ENCODE measurements at places on chromosomes 7 and 10.

DNA sequence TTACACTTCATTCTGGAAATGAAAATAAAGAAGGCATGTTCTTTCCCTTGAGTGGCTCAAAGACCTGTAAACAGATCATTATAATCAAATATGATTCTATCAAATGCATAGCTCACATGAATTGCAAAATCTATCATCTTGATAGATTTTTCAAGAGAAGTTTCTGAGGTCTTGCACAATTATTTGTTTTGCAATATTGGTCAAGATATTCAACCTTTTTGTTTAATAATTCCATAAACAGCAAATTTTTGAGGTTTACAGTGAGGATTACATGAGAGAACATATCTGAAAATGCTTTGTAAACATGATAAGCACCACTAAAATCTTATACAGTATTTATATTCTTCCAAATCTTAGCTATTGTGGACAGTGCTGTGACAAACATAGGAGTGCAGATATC, 160.8 kb downstream of the HDAC9 start:
- DNase-seq, result no peak

DNA sequence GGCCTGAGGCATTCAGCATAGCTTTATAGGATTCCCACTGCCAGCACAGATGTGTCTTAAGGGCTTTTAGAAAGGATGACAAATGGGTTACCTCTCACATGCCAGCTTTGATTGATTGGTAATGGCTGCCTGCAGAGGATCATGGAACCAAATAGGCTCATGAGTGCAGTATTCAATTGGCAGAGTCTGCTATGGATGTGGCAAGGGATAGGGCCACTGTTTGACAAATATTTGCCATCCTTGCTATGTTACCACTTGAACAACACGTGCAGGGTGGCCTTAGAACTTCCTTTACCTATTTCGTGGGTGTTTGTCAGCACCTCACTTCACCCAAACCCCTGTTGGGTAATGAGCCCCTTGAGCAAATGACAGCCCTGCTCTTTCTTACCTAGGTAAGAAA, 139.2 kb downstream of the C10orf105 start:
- no peak for DNase-seq

DNA sequence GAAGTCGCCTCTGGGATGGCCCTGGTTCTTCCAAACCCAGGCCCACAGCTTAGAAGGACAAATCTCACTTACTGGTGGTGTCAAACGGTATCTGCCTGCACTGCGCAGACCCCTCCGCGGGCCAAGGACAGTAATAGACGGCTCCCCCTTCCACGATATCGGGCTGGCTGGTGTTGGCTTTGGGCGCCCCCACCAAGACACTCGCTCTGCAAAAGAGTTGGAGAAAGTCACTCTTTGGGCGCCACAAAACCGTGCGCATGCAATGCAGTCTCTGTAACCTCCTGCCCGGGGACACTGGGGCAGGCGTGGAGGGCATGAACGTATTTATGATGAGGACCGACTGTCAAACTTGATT, 1.1 kb downstream of the ITGA8 start:
- DNase-seq, result no peak

GRCh38 chr7:43600056-43600455, 17.1 kb downstream of the STK17A start:
- no peak for DNase-seq

DNA sequence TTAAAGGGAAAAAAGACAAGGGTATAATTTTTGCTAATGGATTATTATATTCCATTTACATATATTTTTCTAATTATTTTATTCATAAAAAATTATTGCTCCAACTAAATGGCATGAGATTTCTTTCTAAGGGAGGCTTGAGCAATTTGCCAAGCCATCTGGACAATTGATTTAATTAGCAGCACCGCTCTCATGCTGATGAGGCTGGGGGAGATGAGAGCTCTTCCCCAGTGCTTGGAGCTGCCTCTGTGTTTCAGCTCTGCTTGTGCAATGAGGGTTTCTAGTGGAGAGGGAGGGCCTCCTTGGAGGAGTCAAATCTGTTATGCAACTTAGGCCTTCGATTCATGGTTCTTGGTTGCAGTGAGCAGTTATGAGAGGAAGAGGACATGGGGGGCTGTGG, 574.3 kb downstream of the TCERG1L start:
- DNase-seq, result no peak

- no peak for DNase-seq
Observed at GRCh38 chr10:70462349-70462984, 16.1 kb upstream of the PALD1 start.

DNA sequence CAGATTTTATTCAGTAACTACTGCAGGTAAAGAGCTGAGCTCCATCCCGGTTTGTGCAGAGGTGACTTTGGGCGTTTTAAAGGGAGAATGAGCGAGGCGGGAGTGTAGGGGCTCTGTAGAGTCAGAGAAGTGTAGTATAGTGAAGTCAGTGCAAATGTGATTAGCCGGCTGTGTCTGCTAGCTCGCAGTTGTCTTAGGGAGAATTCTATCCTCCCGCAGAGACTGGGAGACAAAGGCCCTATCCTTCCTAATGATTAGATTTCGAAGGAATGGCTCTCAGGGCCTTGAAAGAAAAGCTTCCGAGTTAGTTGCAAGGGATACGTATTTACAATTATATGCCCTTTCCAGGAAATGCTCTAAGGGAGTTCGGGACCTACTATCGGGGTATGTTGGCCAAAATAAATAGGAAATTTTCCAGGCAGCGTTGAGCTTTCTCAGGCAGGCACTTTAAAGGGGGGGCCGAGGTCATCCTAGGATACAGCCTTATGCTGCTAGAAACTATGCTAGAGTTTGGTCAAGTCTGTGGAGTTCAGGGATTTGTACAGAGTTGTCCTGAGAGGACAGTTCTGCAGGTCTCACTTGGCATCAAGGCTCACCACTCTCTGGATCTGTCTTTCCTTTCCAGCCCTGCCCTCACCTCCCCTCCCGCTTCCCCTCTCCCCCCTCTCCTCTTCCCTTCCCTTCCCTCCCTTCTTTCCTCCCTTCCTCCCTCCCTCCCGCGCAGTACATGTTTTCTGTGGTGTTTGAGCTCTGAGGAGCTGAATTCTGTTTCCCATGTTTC, 825 bp downstream of the MRPL32 start:
- DNase-seq, result no peak
